ENCODE measurements at places on chromosomes 12 and 14.

DNA sequence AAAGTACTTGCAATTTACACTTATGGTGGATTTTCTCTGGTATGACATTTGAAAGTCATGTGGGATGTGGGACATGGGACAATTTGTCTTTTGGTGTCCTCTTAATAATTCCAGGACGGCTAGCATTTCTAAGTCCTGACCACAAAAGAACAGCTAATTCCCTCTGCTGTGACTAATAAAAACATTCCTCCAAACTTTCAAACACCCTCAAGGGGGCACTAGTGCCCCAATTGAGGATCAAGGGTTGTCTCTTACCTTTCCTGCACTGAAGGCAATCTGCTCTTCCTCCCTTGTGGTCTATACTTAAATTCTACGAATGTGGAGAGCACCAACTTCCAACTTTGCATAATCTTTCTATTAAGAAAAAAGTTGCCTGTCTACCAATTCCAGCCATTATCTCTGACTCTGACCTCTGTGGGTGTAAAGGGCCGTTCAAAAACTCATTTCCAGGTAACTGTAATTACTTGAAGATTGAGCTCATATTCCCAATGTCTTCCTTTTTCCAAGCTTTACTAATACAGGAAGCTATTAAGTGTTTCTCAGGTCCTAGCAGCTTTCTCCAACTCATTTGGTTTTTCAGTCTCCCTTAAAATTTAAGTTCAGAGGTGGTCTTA is 210.2 kb downstream of the PTPRO start:
- peak; percentile 22 for DNase-seq

DNA sequence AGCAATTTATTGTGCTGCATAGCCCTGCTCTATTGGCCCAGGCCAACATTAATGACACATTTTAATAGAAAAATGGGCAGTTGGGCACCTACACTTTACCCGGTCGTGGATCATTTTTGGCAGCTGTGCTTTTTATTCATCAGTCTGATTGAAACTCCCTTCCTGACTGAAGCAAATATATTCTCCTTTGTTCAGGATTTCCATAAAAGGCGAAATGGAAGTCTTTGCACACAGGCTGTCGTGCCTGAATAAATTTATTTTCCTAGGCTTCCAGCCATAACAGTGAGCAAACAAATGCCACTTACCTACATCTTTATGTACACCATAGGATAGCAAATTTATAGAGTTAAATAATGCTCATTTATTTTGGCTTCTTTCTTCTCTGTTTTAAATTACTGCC is 480.7 kb upstream of the DCN start:
- no peak for DNase-seq

GRCh38 chr14:95814363-95815225 is 62.0 kb upstream of the TUNAR start:
- no peak for DNase-seq

GRCh38 chr12:54129028-54129903 is 59.5 kb downstream of the SMUG1 start:
- DNase-seq: no peak

- no peak for DNase-seq
Observed at GRCh38 chr12:111768159-111768895, 1.6 kb downstream of the ALDH2 start.

DNA sequence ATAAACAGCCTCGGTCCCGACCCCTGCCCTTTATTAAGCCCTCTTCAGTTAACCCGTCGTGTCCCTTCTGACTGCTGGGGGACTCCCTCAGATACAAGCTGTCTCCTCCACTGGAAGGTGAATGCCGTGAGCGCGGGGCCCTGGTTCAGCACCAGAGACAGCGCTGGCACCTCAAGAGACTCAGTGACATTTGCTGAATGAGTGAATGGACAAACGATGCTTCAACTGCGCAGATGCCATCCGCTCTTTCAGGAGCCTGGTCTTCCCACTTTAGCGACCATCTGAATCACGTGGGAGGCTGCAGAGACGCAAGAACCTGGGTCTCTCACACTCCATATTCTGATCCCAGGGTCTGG is 92.6 kb upstream of the SFSWAP start:
- DNase-seq: no peak

GRCh38 chr14:22071006-22071405 is 397.4 kb upstream of the OR4E1 start:
- no peak for DNase-seq

DNA sequence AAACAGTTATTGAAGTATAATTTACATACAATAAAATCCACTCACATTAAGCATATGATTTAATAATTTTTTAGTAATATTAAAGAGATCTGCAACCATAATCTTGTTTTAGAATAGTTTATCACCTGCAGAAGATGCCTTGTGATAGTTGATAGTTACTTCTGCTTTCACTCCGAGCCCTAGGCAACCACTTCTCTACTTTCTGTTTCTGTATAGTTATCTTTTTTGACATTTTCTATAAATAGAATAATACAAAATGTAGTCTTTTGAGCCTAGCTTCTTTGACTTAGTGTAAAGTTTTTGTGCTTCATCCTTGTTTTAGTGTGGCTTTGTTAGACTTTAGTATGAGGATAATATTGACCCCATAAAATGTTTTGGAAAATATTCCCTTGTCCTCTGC is 111.0 kb downstream of the MNAT1 start:
- no peak for DNase-seq

DNA sequence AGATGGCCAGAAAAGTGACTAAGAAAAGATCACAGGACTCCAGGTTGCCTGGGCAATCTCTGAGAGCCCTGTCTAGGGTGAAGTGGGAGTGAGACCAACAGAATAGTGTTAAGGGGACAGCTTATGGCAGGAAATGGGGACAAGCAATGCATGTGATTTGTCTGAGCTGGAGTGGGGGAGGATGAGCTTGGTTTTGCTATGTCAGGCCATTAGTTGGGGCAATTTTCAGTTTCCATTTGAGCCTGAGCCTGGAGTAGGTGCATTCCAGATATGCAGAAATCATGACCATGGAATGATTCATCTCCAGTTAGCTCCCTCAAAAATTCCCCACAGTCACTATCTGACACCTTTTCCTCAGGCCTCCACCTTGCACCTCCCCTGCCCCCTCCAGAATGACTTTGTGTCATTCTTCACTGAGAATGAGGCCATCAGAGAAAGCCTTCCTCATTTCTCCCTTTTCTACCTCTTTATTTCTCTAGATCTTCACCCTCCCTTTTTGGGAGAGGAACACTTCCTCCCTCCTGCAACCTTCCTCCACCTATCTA is 150.9 kb upstream of the PLEKHG7 start:
- no peak for DNase-seq

- no peak for DNase-seq
Observed at GRCh38 chr12:128288896-128289295, 21.9 kb downstream of the TMEM132C start.

DNA sequence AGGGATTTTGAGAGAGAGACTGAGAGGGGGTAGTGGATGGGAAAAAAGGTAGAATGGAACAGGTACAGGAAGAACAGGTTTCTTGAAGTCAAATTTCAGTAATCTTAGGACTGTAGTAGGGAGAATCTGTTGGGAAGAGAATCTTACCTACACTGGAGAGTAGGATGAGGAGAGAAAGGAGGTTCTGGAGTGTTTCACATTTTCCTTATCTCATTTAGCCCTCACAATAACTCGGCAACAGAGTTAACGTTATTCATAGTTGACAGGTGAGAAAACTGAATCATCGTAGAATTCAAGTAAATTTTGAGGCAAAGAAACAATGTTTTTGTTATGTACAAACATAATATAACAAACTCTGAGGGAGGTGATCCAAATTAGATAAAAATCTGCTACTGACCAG is 17.2 kb upstream of the STRN3 start:
- no peak for DNase-seq

- DNase-seq: no peak
Observed at GRCh38 chr12:12612358-12612757, 682 bp downstream of the CREBL2 start.

- DNase-seq: no peak
Observed at GRCh38 chr12:109056891-109057290, 4.5 kb downstream of the USP30 start.

GRCh38 chr14:78637908-78638475 is 467.8 kb downstream of the NRXN3 start:
- DNase-seq: no peak

DNA sequence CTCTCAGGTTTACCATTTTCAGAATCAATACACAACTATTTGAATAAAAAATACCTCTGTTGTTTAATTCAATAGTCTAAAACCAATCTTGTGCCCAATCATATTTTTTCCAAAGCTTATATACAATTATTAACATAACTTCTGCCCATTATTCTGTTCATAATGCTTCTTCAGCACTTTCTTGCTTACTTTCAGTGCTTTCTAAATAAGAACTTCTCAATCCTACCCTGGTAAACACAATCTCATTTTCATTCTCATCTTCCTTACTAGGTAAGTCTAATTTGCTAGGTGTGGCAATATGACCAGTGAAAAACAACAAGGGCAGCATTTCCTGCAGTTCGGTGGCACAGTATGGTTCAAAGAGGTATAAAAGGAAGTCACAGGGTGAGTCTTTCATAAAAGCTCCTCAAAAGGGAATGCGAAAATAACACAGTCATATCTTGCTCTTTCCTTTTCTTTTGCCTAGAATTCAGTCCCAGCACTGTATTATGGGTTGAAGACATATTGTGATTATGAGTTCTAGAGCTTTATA is 103.5 kb downstream of the FOXG1 start:
- no peak for DNase-seq

DNA sequence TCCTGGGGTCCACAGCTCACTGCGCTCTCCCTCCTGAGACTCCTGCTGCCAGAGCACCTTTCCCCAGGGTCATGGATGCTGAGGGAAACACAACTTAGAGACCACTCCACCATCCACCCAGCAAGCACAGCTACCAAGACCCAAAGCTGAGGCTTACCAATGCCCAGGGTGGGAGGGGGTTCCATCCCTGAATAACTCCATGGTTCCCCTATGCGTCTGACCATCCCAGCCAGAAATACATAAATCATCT is 36.3 kb downstream of the DAD1 start:
- DNase-seq: no peak

GRCh38 chr14:105398726-105399465 is 558 bp downstream of the TEX22 start:
- DNase-seq: no peak

- DNase-seq: no peak
Observed at GRCh38 chr14:30596935-30597334, 25.2 kb upstream of the SCFD1 start.

- peak; percentile 54 for DNase-seq
Observed at GRCh38 chr14:88791629-88792472, 902 bp downstream of the EML5 start.

- DNase-seq: no peak
Observed at GRCh38 chr14:65769151-65769550, 356.6 kb downstream of the FUT8 start.

GRCh38 chr14:24911324-24912109 is 138.4 kb downstream of the STXBP6 start:
- no peak for DNase-seq

Data from NCI-H2107 (cell line).